ENCODE measurements at places on chromosomes 4 and X. TPM values are rescaled to one million over a fixed set of nuclear protein-coding genes. Genes with fewer than 3 reads are reported as not detected.
A peak's percentile ranks its signal among the peaks of the same experiment; 100 is the strongest.

- peak; percentile 62 for DNase-seq
These were observed 42.2 kb upstream of the HMGB3 start for GRCh38 chrX:150940844-150941495.

- no peak for DNase-seq
These were observed 92.9 kb downstream of the ATP10D start for GRCh38 chr4:47577779-47578553.

- DNase-seq = no peak
These were observed 9.9 kb downstream of the MAGEA11 start for GRCh38 chrX:149721778-149722177.

- no peak for DNase-seq
These were observed 60.4 kb downstream of the JADE1 start for GRCh38 chr4:128869776-128870509.

DNA sequence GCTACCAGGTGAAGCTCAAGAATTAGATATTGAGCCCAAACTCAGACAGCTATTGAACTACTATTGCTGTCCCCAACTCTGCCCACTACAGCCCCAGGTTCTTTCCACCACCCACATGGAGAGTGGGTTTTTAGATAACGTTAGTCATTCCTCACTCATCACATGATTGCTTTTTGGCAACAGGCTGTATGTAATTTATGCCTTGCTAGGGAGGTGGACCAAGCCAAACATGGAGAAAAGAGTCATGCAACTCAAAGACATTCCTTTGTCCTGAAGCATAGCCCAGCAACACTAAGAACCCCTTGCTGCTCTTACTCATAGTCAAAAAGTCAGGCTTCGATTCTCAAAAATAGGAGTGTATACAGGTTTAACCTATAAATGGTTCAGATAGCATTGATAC is 275.9 kb upstream of the VCX3A start:
- DNase-seq = no peak

DNA sequence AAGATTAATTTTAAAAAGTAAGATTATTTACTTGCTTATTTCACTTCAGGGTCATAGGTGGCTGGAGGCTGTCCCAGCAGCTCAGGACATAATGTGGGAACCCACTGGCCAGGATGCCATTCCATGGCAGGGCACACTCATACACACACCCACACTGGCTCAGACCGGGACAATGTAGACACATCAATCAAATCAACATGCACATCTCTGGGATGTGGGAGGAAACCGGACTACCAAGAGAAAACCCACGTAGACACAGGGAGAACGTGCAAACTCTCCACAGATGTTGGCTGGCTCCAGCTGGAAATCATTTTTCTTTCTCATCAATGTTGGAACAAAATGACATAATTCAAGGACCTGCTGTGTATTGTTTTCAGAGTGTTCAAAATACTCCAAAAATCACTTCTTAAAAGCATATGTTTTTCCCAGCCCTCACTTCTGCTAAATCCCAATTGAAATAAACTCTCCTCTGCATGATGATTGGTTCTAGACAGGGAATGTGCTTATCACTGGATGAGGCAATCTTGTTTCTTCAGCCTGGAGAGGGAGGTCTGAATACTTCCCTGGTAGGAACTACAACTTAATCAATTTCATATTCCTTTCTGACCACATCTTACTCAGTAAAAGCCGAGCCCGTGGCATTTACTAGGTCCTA is 18.6 kb upstream of the CPE start:
- no peak for DNase-seq

DNA sequence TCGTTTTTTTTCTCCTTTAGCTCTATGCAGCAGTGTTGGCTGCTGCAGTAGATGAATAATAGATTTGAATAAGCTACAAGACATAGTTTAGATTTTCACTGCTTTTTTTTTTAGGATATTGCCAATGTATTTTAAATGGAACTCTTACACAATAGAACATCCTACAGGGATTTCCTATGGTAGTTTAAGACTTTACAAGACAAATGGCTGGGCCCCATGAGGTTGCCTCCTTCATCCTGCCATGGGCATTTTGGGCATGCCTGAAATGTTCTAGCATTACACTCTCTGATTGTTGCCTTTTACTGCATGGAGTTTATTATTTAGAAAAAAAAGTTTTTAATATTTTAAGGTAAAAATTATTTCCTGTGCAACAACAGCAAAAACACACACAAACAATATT is 74.5 kb downstream of the MID1 start:
- no peak for DNase-seq

DNA sequence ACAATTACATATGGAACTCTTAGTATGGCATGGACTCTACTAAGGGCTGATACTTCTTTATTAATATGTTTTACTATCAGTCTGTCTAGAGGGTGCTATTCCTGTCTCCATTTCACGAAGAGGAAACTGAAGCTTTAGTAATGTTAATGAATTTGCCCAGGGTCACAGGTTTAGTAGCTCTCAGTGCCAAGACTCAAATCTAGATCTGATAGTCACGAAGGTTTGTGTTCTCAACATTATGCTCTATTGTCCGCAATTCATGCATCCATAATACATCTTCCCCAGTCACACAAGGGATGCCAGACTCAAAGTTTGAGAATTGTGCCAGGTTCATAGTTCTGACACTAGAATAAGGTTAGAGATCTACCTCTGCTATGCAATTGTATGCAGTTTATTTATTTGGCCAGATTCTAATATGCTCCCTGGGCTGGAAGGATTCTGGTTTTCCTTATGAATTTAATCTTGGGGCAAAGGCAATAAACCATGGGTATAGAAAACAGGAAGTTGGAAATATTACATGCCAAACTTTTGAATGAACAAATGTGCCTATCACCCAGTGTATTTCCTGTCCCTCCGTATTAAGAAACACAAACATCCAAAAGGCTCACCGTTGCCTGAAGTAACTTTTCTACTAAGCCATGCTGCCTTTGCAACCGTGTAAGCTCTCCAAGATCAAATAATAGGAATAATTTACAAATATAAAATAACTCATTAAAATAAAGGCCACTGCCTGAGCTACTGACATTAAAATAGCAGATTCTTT is 478.5 kb downstream of the INPP4B start:
- no peak for DNase-seq

DNA sequence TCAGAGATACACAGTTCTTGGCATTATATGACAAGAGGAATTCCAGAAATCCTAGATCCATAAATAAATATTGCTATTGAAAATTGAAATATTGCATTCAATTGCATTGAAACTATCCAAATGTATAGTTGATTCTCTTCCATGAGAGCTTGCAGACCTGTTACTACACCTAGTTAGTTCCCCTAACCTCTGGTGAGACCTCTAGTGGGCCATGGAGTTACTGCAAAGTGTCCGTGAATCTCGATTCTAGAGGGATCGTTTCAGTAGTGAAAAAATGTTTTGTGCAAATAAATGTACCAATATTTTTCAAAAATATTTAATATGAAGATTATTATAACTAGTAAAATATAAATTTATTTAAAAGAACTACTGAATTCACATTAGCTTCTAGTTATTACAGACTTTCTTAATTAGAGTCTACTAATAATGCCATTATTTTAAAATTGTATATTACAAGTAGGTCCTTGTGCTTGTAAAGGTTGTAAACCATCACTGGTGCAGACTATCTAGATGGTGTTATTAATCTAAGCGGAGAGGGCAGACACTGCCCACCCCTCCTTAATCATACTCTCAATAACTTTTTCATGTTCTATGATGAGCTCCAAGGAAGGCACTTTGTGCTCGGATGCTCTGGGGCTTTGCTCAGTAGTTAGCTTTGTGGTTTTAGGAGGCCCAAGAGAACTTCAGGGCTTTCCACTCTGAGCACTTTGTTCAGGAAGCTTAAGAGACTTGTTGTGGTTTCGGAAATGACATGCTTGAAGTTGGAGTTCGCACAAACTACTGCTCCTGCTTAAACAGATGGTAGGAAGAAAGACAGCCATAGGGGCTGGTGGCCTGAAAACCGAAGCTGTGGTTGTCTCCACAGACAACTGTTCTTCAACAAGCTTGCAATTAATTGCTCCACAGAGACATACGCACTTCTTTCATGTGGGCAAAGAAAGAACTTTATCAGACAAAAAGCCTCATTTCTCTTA is 42.8 kb downstream of the IL21 start:
- DNase-seq = no peak

- DNase-seq = no peak
These were observed 80.8 kb downstream of the ANKRD50 start for GRCh38 chr4:124631760-124632159.

- no peak for DNase-seq
These were observed 133.6 kb upstream of the MAMLD1 start for GRCh38 chrX:150229481-150229880.

- DNase-seq = no peak
These were observed 104.1 kb downstream of the CPEB2 start for GRCh38 chr4:15106399-15106798.

DNA sequence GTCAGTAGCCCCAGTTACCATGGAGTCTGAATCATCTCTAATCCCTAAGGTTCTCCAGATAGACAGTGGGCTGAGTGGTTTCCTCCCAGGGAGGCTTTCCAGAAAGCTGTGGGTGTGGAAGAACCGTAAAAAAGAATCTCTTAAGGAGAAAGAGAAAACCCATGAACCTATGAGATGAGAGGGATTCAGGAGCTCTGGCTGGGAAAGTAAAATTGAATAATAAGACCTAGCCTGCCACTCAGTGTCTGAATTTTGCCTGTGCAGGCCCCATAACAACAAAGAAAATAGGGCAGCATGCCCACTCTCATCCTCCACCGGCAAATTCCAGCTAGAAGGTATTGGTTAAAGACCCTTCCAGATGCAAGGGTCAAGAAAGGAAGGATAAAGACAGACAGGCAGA is 16.9 kb downstream of the AWAT2 start:
- no peak for DNase-seq

DNA sequence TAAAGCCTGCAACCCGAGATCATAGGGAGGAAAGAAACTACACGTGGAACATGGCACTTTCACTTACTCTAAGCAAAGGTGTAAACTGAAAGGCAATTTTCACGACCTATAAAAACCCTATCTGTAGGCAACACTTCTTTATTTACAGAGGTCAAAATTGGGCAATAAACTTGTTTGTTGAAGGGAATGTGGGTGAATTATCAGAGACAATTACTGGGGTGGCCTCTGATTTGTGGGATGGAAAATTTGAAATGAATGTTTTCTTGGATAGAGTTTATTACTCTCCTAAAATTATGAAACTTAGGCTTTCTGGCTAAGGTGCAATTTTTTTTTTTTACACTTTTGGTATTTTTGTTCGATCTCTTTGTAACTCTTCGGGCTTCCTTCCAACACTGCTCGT is 734.1 kb upstream of the TENM3 start:
- DNase-seq = no peak

DNA sequence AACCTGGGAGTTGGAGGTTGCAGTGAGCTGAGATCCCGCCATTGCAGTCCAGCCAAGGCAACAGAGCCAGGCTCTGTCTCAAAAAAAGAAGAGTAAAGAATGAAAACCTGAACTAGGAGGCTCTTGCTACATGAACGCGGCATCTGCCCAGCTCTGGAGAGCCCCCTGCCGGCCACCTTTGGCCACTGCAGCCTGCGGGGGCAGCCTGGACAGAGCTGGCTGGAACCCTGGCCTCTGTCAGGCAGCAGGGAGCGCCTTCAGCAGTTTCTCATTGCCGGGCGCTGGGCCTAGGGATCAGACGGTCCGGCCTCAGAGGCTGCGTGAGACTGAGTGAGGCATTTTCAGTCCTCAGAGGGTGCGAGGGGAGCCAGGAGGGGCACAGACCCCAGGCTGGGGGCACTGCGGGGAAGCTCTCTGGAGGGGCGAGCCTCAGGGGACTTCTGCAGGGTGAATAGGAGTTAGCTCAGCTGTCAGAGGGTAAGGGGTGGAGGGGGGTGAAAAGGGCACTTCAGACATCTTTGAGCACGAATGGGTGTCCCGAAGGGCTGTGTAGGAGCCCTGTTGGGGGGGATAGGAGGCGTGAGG is 17.5 kb downstream of the DOK7 start:
- DNase-seq = peak; percentile 95

DNA sequence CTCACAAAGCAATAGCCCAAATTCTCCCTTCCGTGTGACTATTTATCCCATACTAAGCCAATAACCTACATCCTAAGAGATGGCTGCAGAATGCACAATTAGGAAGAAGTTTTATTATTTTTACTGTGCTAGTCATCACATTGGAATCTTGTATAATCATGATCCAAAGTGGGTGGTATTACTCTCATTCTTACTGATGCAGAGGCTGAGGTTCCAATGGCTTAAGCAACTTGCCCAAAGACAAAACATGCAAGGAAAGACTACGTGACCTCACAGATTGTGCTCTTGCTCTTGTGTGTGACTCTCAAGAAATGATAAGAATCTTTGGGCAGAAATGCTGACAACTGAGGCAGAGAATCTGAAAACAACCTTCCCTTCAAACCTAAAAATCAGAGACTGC is 212.2 kb downstream of the LDB2 start:
- DNase-seq = no peak

- no peak for DNase-seq
These were observed 4.7 kb downstream of the HS3ST1 start for GRCh38 chr4:11424000-11424399.

DNA sequence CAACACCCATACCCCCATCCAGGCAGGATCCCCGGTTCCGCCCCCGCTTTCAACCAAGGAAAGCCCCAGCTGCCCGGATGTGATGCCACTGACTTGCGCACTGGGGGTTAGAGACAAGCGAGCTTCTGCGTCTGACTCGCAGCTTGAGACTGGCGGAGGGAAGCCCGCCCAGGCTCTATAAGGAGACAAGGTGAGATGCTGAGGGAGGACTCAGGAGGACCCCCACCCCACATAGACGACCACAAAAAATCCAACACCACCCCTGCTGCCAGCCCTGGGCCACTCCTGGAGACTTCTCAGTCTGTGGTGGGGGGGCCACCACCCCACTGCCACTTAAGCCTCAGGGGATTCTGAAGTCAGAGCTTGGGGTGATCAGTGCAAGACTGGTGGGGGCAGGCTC is at the start of gene MAGEA4:
MAGEA4 (plus strand) TSS at position 110 of the 400 bp plus-strand sequence. CDS start 10,776 bp downstream, outside the sequence.
- DNase-seq = no peak

Gene MAGEB10
- not detected for total RNA-seq

Gene NAA11
- not detected for total RNA-seq

Gene ADH1B
- total RNA-seq = 529 TPM

Gene SYTL5
- 0.05 TPM for total RNA-seq

Gene GAGE13
- not detected for total RNA-seq

Gene SMIM31
- total RNA-seq = not detected

Gene DGKK
- total RNA-seq = not detected

Gene AKAP4
- not detected for total RNA-seq

Gene POLN
- 3.5 TPM for total RNA-seq

Gene GPR82
- 0.37 TPM for total RNA-seq

Gene HDAC6
- 45.4 TPM for total RNA-seq

Gene SMARCA1
- 32.7 TPM for total RNA-seq

Data from posterior vena cava (tissue), 2 donors.